ENCODE measurements at places on chromosomes 16 and 17. TPM values are rescaled to one million over a fixed set of nuclear protein-coding genes. Genes with fewer than 3 reads are reported as not detected.

DNA sequence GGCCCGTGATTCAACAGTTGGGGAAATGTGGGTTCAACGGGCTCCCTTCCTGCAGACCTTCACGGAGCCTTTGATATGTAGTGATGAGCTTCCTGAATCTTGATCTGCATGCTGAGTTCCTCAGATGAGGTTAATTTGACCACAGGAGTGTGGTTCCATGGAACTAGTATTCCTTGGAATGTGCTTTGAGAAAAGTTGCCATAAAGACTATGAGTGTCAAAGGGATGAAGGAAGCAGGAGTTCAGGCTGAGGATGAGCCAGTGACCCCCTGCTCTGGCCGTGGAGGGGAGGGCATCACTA, 229.2 kb downstream of the MSI2 start:
- DNase-seq = no peak

DNA sequence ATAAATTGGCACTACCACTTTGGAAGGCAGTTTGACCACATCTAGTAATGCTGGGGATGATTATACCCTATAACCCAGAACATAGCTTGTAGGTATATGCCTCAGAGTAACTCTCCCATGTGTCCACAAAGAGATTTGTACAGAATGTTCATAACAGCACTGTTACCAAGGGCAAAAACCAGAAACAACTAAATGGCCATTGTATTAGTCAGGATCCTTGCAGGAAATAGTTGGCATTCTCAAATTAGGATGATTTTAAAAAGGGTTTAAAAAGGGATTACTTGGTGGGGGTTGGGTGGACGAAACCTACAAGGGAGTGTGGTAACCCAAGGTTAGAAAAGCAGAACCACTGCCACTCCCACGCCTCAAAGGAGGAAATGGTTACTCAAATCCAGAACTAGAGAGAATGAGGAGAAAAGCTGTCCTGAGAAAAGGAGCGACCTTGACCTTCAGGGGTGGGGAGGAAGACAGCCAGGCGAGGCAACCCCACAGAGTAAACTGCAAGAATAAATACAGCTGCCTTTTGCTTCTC, 2.1 kb downstream of the CPPED1 start:
- DNase-seq = no peak

DNA sequence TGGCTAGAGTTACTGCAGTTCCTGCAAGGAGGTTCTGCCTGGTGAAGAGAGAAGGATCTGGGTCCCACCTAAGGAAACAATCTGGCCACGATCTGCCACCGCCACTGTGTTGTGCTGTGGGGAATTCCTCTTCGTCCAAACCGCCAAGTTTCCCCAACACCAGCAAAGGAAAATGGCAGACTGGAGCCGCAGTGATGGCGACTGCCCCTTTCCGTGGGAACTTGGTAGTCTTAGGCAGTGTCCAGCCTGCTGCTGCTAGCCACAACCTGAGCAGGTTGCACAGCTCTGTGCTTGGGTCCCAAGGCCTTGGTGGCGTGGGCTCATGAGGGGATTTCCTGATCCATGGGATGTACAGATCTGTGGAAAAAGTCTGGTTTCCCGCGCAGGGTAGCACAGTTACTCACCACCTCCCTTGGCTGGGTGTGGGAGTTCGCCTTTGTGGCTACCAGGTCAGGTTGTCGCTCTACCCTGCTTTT, 28.6 kb downstream of the NFATC3 start:
- DNase-seq = no peak

DNA sequence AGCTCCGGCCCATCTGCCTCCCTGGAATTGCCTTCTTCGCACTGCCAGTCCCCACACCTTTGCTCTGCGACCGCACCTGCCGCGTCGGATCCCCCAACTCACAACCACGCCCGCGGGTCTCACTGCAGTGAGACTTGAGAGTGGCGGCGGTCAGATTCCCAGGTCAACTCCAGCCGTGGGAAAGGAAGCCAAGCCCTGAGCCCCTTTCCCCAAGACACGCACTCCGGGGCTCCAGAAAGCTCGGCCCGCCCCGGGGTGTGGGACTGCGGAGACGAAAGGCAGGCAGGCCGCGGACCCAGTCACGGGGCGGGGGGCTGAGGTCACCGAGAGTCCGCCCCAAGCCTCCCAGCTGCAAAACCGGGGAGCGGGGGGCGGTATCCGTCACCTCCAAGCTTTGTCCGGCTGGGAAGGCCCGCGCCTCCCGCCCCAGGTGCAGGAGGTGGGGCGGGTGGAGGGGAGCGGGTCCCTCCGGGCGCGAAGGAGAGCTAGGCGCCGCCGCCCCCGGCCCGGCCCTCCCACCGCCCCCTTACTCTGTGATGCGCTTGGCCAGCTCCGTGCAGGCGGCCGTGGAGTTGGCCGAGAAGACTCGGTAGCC, 615 bp downstream of the PRPSAP1 start:
- peak; percentile 12 for DNase-seq

DNA sequence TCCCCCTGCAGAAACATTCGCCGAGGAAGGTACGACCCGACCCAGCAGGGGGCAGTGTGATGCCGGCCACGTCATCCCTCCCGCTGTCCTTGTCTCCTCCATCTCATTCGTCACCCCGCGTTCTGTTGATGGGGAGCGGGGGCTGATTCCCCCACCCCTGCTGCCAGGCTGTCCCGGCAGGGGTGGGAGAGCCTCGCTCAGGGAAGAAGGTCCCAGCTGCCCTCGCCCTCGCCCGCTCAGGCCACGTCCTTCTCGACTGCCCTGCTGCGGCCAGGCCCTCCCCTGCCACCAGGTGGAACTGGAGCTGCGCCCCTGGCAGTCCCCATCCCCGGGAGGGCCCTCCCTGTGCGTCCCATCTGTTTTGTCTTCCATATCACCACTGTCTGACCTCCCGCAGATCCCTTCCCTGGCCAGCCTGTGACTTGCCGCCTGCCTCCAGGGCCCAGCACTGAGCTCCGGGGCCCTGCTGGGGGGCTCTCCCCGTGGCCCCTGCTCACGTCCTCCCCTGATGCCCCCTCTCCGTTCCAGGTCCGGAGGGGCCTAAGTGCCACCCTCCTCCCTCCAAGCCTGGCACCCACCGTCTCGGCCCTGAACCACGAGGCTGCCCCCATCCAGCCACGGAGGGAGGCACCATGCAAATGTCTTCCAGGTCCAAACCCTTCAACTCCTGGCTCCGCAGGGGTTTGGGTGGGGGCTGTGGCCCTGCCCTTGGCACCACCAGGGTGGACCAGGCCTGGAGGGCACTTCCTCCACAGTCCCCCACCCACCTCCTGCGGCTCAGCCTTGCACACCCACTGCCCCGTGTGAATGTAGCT, 20.6 kb downstream of the ADAM11 start:
- DNase-seq = peak; percentile 80

GRCh38 chr17:77631307-77631706, 327.2 kb upstream of the TNRC6C start:
- no peak for DNase-seq

GRCh38 chr16:11583889-11584565, 2.7 kb downstream of the LITAF start:
- DNase-seq = no peak

DNA sequence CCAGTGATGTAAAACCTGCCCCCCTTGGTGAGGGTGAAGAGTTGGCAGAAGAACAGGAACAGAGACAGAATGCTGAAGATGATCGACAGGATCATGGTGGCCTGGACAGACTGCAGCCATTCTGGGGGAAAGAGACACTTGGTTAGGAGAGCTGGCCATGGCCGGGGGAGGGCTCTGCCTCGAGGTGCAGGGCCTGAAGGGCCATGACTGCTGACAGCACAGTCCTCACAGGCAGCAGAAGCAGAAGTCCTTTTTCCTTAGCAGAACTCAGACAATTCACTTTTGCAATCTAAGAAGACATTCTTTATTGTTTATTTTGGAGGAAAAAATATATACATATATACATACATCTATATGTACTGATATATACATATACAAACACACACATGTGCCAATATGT, 25.6 kb downstream of the PMP22 start:
- no peak for DNase-seq

Gene WSCD1
- 2.6 TPM for total RNA-seq

Gene CIITA
- total RNA-seq = 26.9 TPM

Gene ZNF821
- total RNA-seq = 9.3 TPM

Gene YPEL2
- total RNA-seq = 75.2 TPM

Measured in mucosa of gallbladder (tissue), 1 donor.